ENCODE measurements at places on chromosomes 16 and 17. TPM values are rescaled to one million over a fixed set of nuclear protein-coding genes. Genes with fewer than 3 reads are reported as not detected.
A peak's percentile ranks its signal among the peaks of the same experiment; 100 is the strongest.

GRCh38 chr17:4626734-4627256 is 14.7 kb downstream of the ALOX15 start:
- no peak for DNase-seq

DNA sequence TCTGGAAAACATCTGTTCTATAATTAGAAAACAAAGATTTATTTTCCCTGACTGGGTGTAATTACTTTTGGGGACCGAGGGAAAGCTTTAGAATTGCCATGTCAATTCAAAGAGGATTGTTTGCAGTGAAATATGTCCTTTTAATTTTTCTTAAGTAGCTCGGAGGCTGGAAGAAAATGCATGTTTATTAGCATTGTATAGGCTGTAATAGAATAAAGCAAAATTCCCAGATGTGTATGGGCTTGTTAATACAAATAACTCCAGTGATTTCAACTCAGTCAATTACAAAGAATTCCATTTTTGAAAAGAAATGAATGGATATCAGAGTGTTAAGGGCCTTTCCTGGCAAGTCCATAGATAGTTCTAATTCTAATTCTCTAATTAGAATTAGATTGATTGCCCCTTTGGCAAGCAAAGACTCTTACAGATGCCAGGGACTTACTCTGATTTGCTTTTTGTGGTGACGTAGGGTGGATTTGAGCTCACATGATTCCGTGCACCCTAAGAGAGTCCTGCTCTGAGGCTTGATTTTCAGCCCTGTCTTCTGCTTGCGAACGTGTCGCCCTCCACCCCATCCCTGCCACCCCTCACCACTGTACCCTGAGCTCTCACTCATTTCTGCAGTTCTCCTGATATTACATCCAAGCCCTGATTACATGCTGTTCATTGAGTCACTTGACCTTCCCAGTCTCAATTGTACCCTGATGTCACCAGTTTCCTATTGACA is 70.0 kb upstream of the FAM20A start:
- DNase-seq: no peak

DNA sequence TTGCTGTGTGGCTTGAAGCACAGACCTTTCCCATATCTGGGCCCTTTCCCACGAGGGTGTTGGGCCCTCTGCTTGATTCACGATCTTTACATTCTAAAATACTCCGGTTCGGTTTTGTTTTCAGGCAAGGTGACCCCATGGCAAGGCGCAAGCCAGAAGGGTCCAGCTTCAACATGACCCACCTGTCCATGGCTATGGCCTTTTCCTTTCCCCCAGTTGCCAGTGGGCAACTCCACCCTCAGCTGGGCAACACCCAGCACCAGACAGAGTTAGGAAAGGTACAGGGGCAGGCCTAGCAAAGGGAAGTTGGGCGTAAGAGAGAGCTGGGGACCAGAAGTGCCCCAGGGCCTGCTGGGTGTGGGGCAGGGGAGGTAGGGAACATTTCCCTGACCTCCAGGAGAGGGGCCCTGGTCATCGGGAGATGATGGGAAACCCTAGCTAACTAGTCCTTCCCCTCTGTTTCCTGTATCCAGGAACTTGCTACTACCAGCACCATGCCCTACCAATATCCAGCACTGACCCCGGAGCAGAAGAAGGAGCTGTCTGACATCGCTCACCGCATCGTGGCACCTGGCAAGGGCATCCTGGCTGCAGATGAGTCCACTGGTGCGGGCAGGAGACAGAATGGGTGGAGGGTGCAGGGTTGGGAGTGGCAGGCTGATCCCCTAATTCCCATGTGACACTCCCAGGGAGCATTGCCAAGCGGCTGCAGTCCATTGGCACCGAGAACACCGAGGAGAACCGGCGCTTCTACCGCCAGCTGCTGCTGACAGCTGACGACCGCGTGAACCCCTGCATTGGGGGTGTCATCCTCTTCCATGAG is 1.4 kb downstream of the ALDOA start:
- peak; percentile 62 for DNase-seq

DNA sequence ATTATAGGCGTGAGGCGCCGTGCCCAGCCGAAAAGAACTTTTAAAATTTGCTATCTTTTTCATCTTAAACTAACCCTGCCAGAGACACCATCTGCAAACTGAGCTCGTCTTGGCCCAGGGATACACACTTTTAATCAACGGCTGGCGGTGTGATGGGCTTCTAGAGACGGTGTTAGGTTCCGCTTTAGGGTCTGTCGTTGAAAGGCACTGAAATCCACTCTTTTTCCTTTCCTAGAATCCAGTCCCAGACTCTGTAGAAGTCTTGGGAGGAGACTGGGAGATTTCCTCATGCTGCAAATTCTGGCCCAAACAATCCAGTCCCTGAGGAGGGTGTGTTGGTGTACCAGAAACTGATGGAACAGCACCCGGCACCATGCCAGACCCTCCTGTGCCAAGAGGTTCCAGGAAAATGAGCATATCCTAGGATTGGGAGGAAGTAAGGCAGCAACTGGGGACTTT is 52.0 kb upstream of the TEX2 start:
- DNase-seq: peak; percentile 81

GRCh38 chr16:85476389-85476788 is 136.7 kb upstream of the GSE1 start:
- DNase-seq: no peak

KIF22 gene
- total RNA-seq: 102 TPM

- DNase-seq: no peak
These were observed 88.0 kb downstream of the NLK start for GRCh38 chr17:28130472-28130871.

KCNG4 gene
- total RNA-seq: not detected

DNA sequence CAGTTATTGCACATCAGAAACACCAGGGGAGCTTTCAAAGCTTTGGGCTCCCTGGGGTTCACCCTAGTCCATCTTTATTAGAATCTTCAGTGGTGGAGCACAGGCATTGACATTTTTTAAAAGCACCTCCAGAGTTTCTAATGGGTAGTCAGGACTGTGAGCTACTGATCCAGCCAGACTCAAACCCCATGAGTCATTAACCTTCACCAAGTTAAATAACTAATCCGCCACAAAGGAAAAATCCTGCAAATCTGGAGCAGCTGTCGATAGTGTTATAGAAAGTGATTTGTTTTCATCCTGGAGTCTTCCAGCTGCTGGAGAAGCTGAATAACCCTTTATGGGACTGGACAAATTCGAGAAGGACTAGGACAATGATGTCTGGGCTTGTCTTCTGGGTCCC is 93.2 kb upstream of the PIRT start:
- no peak for DNase-seq

- no peak for DNase-seq
These were observed 144.3 kb downstream of the ITFG1 start for GRCh38 chr16:47316442-47317015.

TCAP gene
- 0.53 TPM for total RNA-seq

HSPB9 gene
- total RNA-seq: not detected

Data from Peyer's patch (tissue), 4 donors.